ENCODE measurements at places on chromosomes 6 and 20.

GRCh38 chr20:5626603-5627002 lies 123.6 kb upstream of the SHLD1 start:
- no peak for DNase-seq

DNA sequence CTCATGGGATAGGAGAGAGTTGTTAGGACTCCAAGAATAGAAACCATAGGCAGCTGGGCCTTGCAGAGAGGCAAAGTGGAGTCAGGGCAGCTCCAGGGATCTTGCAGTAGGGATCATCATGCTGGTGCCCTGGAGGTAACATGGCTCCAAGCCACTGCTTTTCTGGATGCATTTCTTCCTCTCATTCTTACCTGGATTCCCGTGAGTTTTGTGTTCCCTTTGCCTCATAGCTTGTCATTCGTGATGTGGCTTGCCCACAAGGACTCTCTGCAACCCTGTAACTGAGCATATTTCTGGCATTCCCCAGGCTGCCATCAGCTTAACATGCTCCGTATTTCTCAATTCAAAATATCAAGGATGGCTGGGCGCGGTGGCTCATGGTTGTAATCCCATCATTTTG lies 5.3 kb downstream of the NHLRC1 start:
- DNase-seq = no peak

DNA sequence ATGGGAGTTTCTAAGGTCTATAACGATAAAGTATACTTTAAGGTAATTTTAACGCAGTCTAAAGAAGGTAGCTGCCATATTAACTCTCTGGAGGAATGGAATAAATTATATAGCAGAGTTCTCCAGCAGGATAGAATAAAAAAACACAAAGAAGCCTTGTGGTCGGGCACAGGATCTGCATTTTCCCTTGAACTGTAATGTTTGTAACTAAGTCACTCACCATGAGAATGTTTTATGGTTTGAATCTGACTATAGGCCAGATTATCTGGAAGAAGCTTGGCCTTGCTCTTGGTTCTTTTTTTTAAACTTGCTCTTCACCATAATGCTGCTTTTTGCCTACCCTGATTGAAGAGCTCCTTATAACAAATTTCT lies 238.8 kb upstream of the NOX3 start:
- DNase-seq = no peak

- no peak for DNase-seq
Measured at GRCh38 chr6:13536796-13537526, 37.4 kb upstream of the SIRT5 start.

DNA sequence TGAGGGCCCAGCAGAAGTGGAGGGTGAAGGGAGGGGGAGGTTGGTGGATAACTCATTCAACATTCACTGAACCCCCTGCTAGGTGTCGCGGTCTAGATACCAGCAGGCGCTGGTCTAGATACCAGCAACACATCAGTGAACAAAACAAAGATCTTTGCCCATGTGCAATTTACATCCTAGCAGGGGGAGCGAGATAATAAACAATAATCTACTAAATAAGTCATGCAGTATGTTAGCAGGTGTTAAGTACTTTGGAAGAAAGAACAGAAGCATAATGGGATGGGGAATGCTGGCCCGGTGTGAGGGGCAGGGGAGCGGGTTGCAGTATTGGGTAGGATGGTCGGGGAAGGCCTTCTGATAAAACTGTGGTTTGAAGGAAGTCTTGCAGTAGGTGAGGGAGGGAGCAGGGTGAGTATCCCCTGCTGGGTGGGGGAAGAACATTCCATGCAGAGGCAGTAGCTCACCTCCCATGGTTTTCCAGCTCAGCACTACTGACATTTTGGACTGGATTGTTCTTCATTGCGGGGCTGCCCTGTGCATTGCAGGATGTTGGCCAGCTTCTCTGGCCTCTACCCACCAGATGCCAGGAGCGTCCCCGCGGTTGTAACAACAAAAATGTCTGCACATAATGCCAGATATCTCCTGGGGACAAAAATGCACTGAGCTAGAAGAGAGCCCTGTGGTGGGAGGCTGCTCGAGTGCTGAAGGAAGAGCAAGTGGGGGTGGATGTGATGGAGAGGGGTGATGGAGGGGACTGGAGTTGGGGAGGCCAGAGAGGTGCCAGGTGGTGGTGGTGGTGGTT lies 117.3 kb downstream of the TOX2 start:
- no peak for DNase-seq
